Vagina (tissue), 2 donors: ENCODE measurements at places on chromosomes 5 and 9.

GRCh38 chr9:33661176-33661575 is 134.2 kb upstream of the PRSS3 start:
- no peaks in the 10 kb centered on the region for H3K4me1 ChIP-seq
- no peak overlapping the region for H3K4me3 ChIP-seq
- no peak overlapping the region for H3K27ac ChIP-seq
- no peaks in the 10 kb centered on the region for H3K27me3 ChIP-seq

GRCh38 chr5:56247592-56247991 is 14.5 kb upstream of the ANKRD55 start:
- H3K4me3 ChIP-seq, result no peak overlapping the region

- H3K27ac ChIP-seq, result no peak overlapping the region
- no peak overlapping the region for H3K4me3 ChIP-seq
- peaks cover 4% of the 10 kb centered on the region for H3K4me1 ChIP-seq
- no peak for DNase-seq
- H3K27me3 ChIP-seq, result no peaks in the 10 kb centered on the region
Observed at GRCh38 chr5:61619777-61620518, 287.9 kb downstream of the ZSWIM6 start.

DNA sequence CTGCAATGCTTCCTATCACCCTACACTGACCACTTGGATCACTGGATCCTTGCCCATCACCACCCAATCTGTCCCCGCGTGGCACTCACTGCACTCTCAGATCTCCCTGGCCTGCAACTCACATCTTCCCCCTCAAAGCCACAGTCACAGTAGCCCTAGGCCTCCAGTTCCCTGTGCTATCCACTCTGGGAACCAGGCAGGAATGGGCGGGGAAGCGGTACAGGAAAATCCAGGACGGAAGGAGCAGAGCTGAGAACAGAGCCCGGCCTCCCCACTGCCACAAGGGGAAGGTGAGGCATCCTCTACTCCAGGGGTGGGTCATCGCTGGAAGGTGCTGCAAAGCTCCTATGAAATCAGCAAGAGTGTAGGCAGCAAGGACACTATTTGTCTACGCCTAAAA is 102.6 kb downstream of the ESM1 start:
- H3K36me3 ChIP-seq, result no peaks in the 10 kb centered on the region
- H3K4me1 ChIP-seq, result peaks cover 4% of the 10 kb centered on the region
- no peak for DNase-seq
- no peaks in the 10 kb centered on the region for H3K27me3 ChIP-seq
